Left hindlimb (tissue), 1 donor: ENCODE measurements at places on chromosomes 16 and 17.

GRCh38 chr17:50708050-50709000 is 611 bp upstream of the ANKRD40 start:
- no peak for DNase-seq

DNA sequence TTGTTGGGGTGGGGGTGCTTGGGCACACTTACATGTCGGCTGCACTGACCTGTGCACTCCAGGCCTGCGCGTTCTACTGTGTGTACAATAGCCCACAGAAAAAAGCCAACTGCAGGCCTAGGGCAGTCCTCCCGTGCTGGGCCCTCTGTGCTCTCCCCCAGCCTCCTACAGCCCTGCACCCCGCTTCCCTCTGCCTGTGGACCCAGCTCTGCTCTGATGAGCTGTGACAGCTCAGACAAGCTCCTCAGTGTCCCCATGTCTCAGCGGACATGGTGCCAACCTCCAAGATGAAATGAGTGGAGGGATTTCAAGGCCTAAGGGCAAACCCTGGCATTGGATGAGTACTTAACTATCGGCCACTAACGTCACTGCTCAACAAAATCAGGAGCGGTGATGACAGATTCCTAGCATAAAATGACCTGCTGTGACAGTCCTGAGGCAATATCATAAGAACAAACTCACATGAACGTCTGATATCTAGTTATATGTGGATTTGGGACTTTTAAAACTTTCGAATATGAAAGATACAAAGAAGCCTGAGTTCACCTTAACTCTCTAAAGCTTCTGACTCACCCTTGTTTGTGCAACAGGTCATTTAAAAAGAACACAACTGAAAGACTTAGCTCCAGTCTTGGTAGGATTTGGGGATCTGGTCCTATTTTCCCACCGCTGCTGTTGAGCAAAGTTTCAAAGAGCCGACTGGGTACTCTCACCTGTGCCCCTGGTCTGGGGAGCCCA is 34.7 kb downstream of the CCDC57 start:
- no peak for DNase-seq

- peak; percentile 98 for DNase-seq
Observed at GRCh38 chr17:68512247-68512959, at the start of gene PRKAR1A. Gene PRKAR1A, plus strand, starts transcription at chr17:68512430. Its CDS starts 2,970 bp downstream, at chr17:68515400.

DNA sequence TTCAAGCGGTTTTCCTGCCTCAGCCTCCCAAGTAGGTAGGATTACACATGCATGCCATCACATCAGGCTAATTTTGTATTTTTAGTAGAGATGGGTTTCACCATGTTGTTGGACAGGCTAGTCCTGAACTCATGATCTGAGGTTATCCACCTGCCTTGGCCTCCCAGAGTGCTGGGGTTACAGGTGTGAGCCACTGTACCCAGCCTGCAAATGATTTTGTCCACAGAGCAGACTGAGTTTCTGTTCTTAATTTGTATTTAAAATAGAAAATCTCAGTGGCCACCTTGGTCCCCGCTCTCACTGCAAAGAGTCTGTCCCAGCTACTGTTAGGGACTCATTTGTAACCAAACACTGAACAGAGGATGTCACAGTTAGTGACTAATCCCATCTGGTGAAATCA is 415.7 kb upstream of the RBFOX1 start:
- no peak for DNase-seq

- peak; percentile 92 for DNase-seq
Observed at GRCh38 chr16:90022209-90023077, 3.2 kb upstream of the DBNDD1 start.

DNA sequence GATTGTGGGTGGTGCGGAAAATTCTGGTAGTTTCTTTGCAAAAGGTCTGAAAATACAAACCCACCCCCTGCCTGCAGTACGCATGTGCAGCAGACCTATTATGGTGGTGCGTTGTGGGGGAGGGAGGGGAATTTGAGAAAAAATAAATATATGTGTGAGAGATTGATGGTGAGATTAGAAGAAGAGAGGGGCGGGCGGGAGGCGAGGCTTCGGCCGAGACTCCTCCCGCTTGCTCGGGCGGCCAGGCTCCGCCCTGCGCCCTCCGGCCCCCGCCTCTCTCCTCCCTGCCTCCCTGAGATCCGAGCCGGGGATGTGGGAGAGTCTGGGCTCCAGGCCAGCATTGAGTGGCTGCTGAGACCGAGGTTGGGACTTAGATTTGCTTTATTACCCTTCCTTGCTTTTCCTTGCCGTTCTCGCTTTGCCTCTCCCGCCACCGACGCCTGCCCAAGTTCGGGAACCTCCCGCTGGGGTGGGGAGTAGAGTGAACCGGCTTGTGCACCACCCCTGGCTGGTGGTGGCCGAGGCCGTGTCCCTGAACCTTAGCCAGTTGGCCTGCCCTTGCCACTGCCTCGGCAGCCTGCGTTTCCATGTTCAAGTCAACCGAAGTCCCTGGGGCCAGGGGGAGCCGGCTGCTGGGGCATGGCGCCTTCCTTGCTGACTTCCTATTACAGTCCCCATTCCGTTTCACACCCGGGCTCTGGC is 956 bp upstream of the CHD3 start:
- peak; percentile 98 for DNase-seq
